CD4-positive, alpha-beta T cell treated with Interleukin-10 for 1 hour (primary cell): ENCODE measurements at places on chromosomes 5 and 9.

- no peak for DNase-seq
These were observed 99.3 kb downstream of the RGS3 start for GRCh38 chr9:113562653-113563381.

- DNase-seq: no peak
These were observed 59.0 kb downstream of the STARD4 start for GRCh38 chr5:111453295-111453694.

- DNase-seq: no peak
These were observed 29.0 kb downstream of the ACO1 start for GRCh38 chr9:32413424-32413823.

DNA sequence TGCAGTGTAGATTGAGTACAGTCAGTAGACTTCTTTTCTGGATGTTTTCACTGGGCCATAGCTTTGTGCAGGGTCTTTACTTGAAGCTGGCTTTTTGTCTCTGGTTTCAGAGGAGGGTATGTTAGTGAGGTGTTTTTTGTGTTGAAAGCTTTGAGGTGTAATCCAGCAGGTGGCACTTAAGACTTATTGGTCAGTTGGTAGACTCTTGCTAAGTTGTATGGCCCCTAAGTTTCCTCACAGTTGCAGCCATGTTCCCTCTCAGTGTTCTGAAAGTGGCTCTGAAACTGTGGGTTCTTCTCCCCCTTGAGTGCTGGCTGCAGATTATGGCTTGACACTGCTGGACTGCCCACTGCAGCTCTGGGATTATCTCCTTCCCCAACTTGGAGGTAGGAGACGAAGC, 55.7 kb upstream of the SLC44A1 start:
- DNase-seq: no peak

DNA sequence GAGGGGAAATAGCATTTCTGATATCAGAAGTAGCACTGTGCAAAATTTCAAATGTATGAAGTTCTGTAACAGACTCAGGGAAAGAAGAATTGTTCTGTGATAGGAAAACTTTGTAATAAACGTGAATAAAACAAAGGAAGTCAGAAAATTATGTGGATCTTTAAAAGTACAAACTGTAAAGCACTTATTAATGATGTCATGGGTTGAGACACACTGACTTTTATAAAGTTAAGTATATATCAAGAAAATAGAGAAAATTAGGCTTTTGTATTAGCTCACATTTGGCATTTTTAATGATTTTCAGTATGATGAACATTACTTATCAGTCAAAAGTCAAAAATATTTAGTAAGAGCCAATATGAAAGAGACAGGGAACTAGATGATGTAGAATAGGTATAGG, 1081.7 kb upstream of the EDIL3 start:
- DNase-seq: no peak
